NCI-H1105 treated with DMSO at 0.1 percent for 48 hours (cell line): ENCODE measurements at places on chromosomes 7 and 10.

GRCh38 chr7:108805808-108806397 is 236.2 kb downstream of the DNAJB9 start:
- DNase-seq = peak; percentile 12

GRCh38 chr10:77965294-77965693 is 38.7 kb upstream of the DLG5 start:
- DNase-seq = no peak

DNA sequence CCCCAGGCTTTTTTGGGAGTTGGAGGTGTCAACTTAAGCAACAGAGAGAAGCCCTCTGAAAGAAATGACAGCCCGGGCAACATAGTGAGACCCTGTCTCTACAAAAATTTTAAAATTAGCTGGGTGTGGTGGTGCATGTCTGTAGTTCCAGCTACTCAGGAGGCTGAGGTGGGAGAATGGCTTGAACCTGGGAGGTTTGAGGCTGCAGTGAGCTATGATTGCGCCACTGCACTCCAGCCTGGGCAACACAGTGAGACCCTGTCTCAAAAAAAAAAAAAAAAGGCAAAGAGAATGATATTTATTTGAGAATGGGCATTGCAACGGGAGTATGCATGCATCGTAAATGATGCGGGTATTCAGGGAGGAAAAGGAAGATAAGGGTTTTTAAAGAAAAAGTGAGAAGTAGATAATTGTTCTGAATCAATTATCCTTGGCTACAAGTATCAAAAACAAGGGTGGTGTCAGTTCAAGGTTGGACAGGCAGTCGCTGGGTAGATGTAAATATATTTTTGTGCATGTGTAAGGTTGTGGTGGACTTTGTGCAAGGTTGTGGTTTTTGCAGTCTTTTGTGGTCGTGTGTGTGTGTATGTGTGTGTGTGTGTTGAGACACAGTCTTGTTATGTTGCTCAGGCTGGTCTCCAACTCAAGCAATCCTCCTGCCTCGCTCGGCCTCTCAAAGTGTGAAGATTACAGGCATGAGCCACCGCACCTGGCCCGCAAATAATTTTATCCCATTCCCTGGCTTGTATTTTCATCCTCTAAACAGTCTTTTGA is 65.6 kb downstream of the COL26A1 start:
- no peak for DNase-seq

DNA sequence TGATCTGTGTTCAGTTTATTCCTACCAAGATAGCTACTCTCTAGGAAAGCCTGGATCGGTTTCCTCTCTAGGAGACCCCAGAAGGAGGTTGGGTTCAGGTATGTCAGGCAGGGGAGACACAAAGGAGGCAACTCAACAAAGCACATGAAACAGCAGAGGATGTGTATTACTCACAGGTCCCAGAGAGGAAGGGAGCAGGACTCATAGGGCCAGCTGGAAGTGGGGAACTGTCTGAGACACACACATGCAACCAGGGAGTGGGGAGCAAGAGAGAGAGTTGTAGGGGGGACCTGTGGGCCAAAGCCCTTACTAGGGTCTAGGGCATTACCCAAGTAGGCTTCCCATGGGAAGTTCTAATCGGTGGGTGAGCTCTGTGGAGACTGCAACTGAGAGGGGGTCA is 10.2 kb upstream of the NRP1 start:
- DNase-seq = no peak

DNA sequence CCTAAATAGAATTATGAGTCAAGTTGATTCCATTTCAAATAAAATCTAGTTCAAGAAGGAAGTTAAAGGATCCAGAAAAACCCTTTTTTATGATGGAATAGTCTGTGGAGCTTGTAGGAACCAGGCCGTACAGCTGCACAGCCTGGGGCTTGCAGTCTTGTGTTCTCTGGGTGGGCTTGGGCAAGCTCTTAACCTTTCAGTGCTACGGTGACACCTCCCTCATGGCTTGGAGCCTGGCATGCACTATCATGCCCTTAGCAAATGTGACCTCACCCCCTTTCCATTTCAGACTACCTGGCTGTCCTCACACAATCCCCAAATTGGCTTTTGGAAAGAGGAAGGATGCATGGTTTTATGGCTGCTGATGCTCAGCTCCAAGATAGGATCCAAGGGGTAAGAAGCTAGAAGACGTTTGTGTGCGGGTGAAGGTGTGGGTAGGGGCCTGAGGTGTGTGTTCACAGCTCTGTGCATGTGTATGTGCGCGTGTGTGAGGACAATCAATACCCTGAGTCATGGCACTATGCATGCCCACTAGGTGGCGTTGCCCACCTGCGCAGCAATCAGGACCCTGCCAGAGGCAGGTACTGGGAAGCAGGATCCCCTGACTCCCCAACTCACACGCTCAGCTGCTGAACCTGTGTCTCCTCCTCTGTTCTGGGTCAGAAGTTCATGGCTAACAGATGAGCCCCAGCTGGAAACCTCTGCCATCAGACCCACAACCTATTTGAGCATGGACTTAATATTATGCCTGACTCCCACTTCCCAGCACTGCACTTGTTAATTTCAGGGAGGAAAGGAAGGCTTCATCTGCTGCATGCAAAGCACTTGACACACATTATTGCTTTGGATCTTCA is 113.4 kb downstream of the PTPN20 start:
- peak; percentile 36 for DNase-seq

- DNase-seq = no peak
These were observed 27.1 kb upstream of the KCNMA1 start for GRCh38 chr10:77664696-77665095.

- DNase-seq = no peak
These were observed 33.7 kb downstream of the ZNF37A start for GRCh38 chr10:38127812-38128211.

- DNase-seq = no peak
These were observed 29.9 kb downstream of the ADCYAP1R1 start for GRCh38 chr7:31082017-31082416.

DNA sequence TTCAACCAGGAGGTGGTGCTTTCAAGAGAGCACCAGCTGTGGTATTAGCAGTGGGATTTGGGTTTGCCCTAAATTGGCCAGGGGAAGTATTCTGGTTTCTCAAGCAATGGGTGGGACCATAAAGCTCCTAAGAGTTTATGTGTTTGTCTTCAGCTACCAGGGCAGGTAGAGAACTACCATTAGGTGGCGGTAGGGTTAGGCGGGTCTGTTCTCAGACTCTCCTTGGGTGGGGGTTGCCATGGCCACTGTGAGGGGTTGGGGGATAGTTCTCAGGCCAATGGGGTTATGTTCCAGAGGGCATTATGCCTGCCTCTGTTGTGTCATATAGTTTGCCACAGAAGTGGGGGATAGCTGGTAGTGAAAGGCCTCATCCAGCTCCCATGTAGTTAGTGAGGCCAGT is 47.7 kb upstream of the BICC1 start:
- DNase-seq = no peak

DNA sequence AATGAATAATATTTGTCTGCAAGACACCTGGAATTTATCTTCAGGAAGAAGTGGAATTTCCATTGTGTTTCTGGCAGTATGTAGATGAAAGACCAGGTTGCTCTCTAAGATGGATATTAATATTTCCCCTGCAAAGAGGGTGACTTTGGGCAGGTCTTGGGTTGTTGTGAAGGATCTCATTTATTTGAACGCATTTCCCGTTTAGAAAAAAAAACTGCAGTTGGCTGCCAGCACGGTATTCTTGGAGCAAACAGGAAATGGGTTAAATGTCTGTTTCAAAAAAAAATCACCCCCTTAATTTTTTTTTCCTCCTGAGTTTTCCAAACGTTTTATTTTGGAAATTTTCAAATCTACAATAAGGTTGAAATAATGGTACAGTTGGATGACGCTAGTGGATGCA is 11.5 kb downstream of the EIF4H start:
- no peak for DNase-seq

- DNase-seq = no peak
These were observed 11.5 kb downstream of the SHH start for GRCh38 chr7:155800741-155801267.

DNA sequence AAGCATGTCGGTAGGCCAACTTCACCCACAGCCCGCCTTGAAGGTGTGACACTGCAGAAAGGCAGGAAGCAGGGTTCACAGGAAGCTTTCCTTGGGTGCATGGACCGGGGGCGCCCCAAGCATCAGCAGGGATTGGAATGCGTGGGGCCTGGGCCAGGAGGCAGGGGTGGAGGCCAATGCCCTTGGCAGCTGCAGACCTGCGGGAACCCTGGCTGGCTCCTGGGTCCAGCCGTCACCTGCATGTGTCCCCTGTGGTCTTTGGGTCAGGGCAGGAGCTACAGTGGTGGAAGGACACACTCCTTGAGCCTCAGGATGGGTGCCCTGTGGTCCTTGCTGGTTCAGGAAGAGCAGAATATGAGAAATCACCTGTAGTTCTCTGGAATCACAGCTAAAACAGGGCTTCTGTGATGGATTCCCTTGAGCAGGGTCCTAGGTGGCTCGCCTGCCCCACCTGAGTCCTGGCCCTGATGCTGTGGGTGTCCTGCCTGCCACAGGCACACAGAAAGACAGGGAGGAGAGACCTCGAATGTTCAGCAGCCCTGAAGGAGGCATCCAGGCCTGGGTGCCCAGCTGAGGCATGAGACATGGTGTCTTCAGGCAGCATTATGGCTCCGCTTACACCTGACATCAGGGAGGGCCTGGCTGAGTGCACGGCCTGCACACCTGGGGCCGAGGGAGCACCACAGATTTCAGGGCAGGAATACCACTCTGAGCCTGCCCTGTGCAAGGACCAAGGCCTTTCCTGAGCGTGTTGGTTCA is 15.1 kb downstream of the ANTXRL start:
- DNase-seq = no peak

GRCh38 chr7:137742051-137742450 is 104.7 kb downstream of the DGKI start:
- DNase-seq = no peak

DNA sequence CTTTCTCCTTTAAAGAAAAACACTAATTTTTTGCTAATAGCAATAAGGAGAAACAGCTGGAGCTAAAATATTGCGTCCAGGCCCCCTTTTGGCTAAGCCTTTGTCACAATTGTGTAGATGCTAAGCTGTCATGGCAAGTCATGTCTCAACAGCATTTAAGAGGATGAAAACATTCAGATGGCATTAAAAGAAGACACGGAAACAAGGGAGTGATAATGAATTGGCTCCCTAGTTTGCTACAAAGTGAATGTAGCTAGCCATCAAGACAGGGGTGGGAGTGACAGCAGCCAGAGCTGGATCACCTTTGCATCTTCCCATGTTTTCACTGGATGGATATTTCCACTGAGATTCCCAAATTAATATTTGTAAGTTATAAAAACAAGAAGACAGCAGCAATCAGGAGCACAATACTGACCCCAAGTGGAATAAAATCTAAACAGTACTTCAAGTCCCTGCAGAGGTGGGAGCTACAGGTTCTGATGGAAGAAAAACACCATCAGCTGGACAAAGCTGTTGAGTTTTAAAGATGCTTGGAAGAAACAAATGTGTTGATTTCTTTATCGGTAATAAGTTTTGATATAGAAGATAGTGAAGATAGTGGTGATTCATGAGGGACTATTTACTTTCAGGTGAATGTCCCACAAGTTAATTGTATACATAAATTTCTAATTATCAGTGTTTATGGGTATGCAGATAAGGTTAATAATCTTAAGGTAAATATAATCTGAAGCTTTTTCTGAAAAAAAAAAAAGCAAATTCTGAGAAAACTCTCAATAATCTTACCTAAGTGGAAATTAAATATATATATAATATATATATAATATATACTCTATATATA is 129.4 kb downstream of the SLC16A9 start:
- DNase-seq = peak; percentile 34

- DNase-seq = no peak
These were observed 68.8 kb downstream of the SPAG6 start for GRCh38 chr10:22414146-22414545.

GRCh38 chr10:67612577-67613537 is 83.1 kb downstream of the CTNNA3 start:
- no peak for DNase-seq

GRCh38 chr7:151925446-151926335 is 30.6 kb upstream of the GALNTL5 start:
- no peak for DNase-seq

DNA sequence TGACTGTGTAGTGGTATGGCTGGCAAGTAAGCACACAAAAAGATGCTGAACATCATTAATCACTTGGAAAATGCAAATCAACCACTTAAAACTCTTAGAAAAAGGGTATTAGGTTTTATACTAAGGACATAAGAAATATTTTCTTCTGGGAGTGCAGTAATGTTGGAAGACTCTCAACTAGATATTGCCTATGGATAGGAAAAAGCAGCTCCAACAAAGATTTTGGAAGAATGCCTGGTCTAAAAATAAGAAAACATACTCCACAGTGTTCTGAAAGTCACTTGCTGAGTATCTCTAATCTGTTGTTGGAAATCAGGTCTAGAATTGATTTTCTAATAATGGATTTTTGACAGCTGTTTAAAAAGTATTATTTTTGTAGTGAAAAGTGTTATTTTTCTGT is 50.8 kb upstream of the PHYHIPL start:
- DNase-seq = no peak

DNA sequence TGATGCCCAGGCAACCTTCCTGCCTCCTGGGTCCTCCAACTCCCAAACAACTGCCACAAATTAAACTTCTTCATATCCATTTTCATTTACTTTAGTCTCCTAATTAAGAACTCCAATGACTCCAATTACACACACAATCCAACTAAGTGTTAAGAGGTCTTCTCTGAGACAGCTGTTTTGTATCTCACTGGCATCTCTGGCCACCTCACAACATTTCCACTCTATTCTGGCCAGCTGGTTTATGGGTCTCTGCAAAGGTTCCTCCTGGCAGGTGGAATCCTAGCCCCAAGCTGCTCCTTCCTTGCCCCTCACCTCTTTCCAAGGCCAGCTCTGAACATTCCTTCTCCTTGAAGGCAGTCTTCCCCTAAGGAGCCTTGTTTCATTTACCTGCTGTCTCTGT is 123.1 kb upstream of the HPS1 start:
- no peak for DNase-seq

DNA sequence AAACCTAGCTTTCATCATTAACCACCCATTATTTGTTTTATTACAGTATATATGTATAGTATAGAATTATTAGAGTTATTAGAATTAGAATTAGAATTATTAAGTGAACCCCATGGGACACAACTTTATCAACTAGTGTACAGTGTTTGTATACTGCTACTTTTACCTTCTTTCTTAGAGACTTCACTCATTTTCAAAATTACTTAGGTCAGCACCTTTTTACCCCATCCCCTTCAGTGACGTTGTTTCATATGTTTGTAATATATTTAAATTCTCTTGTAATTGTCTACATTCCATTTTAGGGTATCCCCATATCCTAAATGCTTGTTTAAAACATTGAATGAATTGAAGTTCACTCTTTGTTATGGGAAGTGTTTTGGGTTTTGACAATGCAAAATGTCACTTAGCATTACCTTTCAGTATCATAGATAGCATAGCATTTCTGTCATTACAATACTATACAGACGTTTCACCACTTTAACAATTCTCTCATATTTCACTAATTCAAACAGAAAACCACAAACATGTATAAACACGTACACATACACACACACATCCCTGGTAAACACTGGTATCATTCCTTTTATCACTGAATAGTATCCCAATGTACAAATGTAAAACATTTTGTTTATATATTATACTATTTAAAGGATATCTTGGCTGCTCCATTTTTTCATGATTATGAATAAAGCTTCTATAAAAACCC is 229.9 kb upstream of the MAGI2 start:
- no peak for DNase-seq

GRCh38 chr7:42127232-42127622 is 109.8 kb downstream of the GLI3 start:
- DNase-seq = no peak

GRCh38 chr10:43265799-43266721 is 805 bp downstream of the RASGEF1A start:
- DNase-seq = peak; percentile 16
